ENCODE measurements at places on chromosomes 12 and 14.

- DNase-seq, result no peak
Observed at GRCh38 chr12:115362339-115362976, 678.5 kb upstream of the TBX3 start.

DNA sequence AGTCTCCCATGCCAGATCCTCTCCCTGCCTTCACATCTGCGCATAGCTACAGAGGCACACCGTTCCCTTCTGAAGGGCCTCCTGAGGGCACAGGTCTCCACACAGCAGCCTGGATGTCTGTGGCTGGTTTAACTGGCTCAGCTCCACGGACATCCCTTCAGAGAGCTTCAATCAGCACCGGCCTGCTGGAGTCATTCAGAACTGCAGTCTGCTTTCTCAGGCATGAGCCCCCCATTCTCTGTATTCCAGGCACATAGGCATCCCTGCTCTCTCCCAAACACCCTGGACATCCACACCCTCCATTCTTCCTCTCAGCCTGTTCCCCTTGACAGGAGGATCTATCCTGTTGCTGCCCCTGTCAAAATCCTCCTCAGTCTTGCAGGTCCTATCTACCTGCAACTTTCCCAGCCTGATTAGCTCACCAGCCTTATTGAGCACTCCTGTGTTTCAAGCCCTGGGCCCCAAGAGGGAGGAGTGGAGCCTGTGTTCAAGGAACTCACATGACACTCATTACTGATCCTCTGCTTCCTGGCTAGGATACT lies 2.9 kb upstream of the DHRS2 start:
- no peak for DNase-seq

- DNase-seq, result no peak
Observed at GRCh38 chr14:90488256-90488655, 91.4 kb downstream of the CALM1 start.

DNA sequence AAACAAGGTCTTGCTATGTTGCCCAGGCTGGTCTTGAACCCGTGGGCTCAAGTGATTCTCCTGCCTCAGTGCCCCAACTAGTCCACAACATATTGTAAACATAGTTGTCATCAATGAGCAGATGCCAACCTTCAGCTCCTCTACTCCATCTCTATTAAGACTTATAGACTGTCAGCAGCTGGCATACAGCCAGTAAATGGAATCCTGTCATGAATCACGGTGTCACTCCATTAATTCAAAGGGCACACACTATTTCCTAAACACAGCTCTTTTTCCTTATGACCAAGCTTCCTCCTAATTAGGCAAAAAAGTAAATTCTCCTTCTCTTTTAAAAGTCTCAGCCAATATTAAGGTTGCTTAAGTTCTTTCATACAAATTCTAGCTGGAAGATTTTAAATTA lies 111.2 kb downstream of the ITPR2 start:
- no peak for DNase-seq

- no peak for DNase-seq
Observed at GRCh38 chr14:93974833-93975232, 1.5 kb downstream of the ASB2 start.

DNA sequence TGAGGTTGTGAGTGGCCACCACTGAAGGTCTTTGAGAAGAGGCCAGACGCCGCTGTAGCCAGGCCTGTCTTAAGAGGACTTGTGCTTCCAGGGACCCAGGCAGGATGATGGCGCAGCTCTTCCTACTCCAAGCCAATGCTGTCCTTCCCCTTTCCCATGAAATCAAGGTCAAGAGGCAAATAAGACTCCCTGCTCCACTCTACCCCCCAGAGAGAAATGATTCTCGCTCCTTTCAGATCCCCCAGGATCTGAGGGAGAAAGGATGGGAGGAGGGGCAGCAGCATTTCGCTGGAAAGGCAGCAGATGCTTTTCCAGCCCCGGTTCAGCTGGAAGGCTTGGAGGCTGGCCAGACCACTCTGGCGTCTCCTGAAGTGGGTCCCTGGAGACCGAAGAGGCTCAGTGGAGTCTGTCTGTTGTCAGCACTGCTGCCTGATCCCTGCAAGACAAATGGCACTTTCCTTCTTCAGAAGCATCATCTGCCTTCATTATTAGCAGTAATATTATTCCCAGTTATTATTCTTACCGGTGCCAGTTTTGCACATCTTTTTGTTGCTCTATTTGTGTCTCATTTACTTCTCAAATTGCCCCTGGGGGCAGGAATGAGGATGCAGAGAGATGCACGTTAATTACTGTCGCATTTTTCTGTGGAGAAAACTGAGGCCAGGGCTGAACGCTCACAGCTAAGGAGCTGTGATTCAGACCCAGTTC lies 51.4 kb downstream of the C14orf132 start:
- no peak for DNase-seq

All from GM12892 (cell line).